NCI-H526 treated with DMSO at 0.1 percent for 48 hours (cell line): ENCODE measurements at places on chromosomes 7 and 10.

DNA sequence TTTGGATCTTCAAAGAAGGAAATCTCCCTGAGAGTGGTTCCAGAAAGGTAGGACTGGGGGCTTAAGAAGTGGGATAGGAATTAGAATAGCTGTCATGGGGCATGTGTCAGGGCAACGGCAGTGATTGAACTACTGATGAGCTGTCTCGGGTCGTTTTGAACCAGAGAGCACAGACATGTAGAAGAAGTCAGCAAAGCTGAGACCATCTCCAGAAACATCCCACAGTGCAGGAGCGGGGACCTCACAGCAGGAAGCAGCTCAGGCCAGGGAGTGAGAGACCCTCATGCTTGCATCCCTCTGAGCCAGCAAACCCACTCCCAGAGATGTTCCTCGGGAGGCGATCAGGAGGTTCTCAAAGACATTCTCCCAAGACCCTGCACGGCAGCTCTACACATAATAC, 60.1 kb downstream of the AOC1 start:
- no peak for DNase-seq

DNA sequence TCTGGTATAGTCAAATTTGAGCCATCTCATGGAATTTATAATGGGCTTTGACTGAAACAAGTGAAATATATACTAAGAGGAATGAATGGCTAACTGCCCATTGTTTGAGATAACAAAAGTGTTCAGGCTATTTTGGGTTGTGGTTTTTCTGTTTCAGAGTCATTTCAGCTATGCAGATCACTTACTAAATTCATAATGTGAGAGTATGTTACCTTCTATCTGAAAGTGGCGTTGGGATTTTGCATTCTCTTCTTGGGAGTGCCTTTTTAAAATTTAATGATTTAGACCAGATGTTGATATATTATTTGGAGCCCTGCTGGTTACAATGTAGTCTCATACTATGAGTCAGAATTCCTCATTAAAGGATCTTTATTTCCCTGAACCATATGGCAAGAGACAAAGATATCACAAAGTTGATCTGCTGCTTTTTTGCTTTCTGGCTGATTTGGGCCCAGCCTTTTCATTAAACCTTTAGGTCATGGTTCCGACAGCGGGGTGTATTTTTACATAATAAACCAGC, 10.4 kb downstream of the VCL start:
- no peak for DNase-seq

DNA sequence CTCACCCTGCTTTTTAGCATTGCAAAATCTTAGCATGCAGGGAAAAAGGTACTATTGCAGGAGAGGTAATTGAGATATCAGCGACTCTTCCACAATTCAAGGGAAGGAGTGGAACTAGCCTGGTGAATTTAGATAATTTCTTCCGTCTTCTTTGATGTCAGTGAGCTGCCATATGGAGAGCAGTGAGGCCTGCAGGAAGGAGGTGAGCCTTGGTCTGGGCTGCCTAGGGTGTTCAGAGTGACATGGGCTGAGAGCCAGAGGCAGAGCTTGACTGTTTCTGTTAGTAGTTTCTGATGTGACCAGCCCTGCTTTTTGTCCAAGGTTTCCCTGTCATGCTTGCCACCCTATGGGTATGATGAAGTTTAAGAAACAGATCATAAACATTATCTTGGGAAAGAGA, 28.6 kb downstream of the KAT6B start:
- no peak for DNase-seq

DNA sequence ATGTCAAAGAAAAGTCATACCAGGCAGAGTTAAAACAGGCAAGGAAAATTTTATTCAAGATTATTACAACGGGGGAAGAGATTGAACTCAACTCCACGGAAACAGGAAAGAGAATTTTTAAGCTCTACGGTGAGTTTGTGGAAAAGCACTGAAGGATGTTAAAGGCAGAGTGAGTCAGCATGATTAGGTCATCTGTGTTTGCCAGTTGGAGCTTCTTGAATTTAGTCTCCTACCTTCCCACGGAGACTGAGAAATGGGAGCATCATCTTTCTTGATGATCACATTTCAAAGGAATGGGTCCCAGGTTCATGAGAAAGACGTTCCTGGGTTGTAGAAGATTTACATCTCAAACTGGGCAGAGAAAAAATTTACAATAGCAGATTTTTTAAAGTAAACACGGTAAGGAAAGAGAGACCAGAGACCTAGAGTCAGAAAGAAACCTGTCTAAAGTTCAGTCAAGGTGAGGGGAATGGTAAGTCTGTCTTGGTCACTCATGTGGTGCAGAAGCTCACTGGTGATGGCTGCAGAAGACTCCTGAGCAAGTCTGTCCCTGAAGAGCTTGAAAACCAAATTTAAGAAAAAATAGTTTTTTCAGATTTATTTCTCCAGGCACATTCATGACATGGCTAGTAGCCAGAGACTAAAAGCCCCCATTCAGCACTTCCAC, 516.9 kb upstream of the LRRN3 start:
- no peak for DNase-seq

GRCh38 chr10:77724820-77725219, 87.2 kb upstream of the KCNMA1 start:
- no peak for DNase-seq

GRCh38 chr10:78780551-78780961, 288.2 kb upstream of the ZMIZ1 start:
- no peak for DNase-seq

GRCh38 chr10:59176241-59177030, at the start of gene PHYHIPL:
Gene PHYHIPL (plus strand): TSS chr10:59176643. CDS start chr10:59176854, 211 bp downstream.
- DNase-seq, result no peak

- no peak for DNase-seq
These were observed 226.9 kb downstream of the ABCA13 start for GRCh38 chr7:48398191-48398590.

DNA sequence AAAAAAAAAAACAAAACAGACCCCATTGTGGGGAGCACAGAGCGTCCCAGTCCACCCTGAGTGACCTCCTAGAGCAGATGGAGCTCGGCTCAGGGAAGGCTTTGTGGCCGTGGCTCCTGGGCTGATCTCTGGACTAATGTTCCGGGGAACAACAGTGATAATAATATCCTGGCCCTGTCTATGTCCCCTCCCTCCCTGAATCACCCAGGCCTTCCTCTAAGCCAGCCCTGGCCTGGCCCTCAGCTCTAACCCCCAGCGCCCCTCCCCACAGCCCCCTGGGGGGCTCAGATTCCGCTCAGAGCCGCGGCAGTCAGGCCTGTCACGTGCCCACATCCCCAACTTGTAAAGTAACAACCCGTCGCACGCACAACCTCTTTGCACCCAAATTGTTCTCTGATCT, 48.3 kb downstream of the MICALL2 start:
- DNase-seq, result no peak

GRCh38 chr10:43211030-43211429, 55.8 kb downstream of the RASGEF1A start:
- no peak for DNase-seq

DNA sequence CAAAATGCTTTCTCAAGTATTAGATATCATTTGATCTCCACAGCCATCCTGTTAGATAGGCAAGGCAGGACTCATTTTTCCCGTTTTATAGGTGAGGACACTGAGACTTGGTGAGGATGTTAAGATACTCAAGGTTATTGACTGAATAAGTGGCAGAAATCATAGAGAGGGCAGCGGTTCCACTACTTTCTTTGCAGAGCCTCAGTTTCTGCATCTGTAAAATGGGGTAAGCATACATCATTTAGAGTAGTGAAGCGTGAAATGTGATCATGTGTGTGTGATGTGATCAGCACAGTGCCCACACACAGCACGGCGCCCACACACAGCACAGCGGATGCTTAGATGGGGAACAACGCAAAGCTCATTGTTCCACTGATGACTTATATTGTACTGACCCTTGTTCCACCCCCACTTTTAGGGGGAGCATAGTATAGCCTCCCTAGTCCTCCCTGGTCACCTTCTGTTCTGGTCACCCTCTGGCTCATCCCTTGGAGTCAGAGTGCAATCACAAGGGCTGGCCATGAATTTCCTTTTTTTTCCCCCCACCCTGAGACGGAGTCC, 10.5 kb downstream of the UBTD1 start:
- no peak for DNase-seq

DNA sequence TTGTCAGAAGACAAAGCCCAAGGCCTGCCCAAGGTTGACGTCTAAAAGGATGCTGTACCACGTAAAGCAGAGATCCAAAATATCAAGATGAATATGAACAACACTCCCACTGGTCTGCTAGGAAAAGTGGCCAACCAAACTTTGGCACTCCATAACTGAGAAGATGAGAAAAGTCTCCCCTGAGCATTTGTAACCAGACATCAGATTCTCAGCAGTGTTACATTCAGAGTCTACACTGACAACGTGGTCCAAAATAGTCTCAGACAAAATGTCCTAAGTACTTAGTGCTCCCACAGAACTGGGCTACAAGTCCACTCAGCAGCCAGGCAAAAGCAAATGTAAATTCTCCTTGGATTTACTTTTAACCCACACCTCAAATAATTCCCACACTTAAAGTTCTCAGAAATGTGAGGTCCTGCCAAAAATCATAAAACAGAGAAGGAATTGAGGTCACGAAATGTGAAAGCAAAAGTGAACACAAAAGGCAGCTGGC, 185.1 kb upstream of the NOBOX start:
- no peak for DNase-seq

GRCh38 chr7:27088002-27088922, 7.5 kb downstream of the HOXA1 start:
- DNase-seq, result no peak

- no peak for DNase-seq
These were observed 311.2 kb upstream of the PHF14 start for GRCh38 chr7:10662491-10662890.

- no peak for DNase-seq
These were observed 431.2 kb upstream of the AUTS2 start for GRCh38 chr7:69166979-69167516.

- no peak for DNase-seq
These were observed 51.7 kb upstream of the FZD1 start for GRCh38 chr7:91212582-91212981.

DNA sequence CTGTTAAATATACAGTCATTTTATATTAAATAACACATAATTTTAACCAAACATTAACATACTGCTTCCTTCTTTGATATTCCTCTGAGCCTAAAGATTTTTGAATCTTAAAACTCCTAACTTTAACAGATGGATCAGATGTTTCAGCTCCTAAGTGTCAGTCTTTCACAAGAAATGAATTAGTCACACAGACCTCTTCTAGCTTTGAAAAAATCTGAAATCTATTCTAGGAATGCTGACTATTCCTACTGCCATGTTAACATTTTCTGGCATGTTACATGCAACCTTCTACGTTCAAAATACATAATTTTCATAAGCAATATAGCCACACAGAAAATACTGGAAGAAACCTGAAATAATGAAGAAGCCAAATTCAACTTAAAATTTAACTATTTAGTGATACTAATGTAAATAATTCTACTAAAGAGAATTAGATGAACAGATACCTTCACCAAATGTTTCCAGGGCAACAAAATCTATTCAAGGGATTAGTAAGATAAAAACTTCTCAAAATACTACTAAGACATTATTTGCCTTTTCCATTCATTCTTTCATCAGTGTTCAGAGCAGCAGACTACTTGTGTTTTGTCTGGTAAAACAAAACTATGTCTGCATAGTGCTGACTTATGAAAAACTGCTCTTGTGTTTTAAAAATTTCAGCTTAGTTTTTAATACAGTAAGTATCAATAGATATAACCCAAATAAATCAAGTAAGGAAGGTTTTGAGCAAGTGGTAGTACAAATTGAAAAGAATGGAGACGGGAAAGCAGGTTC, 9.2 kb downstream of the JMJD1C start:
- DNase-seq, result no peak

- no peak for DNase-seq
These were observed 103.1 kb upstream of the RHOBTB1 start for GRCh38 chr10:61047081-61047480.

- no peak for DNase-seq
These were observed 5.8 kb downstream of the CLCN1 start for GRCh38 chr7:143321734-143322133.
